T-helper 2 cell (primary cell): ENCODE measurements at places on chromosomes 7 and 10.

DNA sequence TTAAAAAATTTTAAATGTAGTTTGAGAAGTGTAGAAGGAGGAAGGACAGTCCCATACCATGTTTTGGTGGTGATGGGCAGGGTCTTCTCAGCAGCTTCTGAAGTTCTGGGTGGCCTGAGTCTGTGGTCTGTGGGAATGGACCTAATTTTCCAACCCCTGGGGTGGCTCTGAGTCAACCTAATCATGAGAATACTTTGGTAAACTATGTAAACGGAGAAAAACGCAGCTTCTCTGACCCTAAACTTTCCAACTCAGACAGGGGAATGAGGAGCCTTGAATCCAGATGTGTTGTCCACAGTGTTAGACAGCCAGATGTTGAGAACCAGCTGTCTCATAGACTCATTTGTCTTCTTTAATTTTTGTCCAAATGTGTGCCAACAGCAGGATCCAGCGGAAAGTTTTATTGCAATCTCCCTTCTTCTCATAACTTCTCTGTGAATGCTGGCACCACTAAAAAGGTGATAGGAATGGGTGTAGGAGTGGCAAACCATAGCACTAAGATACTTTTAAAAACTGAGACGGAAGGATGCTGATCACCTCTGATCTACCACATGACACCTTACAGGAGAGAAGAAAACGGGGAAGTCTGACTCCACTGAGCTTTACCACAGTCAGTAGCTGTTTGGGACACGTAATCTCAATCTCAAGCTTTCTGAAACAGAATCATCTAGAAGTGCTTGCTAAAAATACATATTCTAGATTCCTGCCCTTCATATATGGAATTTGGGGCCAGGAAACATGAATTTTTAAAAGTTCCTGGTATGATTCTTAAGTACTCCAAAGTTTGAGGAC lies 90.5 kb upstream of the PHYHIPL start:
- DNase-seq = no peak

DNA sequence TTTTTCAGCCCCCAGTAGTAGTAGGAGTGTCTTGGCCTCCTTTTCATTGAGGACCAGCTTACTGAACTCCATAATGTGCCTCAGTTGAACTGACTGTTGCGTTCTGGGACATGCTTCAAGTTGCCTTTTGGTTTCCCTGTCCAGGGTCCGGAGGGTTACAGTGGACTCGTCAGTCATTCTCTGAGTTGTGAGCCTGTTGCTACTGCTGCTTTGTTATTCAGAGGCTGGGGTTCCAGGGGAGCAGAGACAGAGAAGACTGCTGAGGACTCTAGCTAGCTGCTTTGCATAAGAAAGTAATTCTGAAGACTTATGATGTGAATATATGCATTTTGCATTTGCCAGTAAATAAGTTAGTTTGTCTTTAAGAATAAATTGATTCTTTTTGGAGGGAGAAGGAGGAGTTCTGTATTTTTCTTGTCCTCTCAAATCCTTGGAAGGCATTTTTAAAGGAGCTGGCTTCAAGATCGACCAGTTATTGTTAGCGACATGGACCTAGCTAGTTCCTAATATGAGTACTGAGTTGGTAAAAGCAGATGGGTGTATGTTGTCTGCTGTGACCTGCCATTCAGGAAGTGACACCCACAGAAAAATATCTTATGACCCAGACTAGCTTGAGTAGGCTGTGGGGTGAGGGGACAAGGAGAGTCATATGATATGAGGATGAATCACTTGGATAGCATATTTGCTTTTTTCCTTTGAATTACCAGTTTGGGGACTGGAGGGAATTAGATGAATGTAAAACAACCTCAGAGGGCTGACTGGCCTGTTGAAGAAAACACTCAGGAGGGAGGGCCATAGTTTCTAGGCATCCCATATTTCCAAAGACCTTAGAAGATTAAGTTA lies 8.3 kb downstream of the PI4K2A start:
- DNase-seq = peak; percentile 65

DNA sequence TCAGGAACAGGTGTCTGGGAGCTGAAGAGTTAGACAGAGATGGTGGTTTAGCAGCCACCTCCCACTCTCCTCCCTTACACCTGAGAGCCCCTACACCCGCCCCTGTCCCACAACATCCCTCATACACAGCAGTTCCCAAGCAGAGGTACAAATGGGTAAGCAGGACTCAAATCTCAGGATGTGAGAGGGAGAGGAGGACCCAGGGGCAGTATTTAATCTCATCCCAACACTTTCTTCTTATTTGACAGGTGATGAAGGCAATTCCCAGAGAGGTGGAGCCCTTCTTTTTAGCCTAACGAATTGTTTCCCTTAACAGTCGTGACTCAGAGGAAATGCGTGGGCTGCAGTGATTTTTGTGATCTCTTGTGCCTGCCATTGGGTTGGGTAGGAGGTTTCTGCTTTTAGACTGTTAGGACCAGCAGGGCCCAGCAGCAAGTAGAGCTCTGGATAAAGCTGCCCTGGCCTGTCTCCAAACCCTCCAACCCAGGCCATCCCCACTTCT lies 191.3 kb downstream of the HECW1 start:
- DNase-seq = peak; percentile 10

GRCh38 chr10:84340187-84340586 lies 11.8 kb downstream of the CCSER2 start:
- no peak for DNase-seq

GRCh38 chr10:49138361-49138891 lies 4.6 kb upstream of the FAM170B start:
- DNase-seq = no peak

DNA sequence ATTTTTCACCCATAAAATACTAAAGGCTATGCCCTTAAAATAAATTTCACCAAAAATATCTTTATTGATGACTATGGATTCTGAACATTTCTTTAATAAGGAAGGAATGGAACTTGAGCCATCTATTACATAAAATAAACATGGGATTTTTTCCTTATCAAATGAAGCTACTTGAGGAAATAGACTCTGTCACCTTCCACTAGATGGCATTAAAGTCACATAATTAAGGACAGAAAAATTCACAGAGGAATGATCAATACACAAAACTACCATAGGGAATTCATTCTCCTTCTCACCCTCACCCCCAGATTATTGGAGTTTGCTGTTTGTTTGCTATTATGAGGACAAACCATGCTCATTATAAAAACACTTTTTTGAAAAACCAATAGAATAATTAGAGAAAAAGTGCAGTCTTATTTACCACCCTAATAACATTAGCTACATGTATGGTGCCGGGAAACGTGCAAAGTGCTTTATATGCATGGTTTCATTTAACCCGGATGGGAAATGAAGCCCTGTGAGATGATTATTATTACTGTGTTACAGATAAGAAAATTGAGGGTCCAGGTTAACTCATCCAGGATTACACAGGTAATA lies 21.1 kb upstream of the FOXI2 start:
- no peak for DNase-seq

DNA sequence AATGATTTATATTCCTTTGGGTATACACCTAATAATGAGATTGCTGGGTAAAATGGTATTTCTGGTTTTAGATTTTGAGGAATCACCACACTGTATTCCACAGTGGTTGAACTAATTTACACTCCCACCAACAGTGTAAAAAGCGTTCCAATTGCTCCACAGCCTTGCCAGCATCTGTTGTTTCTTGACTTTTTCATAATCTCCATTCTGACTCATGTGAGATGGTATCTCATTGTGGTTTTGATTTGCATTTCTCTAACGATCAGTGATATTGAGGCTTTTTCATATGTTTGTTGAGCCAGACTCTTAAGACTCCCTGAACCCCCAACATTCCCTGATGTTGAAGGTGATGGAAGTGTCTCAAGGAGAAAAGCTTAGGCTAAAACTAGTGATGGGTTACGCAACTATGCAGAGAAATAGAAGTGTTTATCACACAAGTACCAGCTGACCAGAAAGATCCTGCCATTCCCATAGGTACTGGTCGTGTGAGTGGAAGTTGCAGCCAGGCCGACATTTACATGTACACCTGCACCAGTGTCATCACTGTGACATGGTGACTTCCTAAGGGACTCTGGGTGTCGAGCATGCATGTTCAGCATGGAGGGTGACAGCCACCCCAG lies 711.2 kb upstream of the NRP1 start:
- DNase-seq = no peak

DNA sequence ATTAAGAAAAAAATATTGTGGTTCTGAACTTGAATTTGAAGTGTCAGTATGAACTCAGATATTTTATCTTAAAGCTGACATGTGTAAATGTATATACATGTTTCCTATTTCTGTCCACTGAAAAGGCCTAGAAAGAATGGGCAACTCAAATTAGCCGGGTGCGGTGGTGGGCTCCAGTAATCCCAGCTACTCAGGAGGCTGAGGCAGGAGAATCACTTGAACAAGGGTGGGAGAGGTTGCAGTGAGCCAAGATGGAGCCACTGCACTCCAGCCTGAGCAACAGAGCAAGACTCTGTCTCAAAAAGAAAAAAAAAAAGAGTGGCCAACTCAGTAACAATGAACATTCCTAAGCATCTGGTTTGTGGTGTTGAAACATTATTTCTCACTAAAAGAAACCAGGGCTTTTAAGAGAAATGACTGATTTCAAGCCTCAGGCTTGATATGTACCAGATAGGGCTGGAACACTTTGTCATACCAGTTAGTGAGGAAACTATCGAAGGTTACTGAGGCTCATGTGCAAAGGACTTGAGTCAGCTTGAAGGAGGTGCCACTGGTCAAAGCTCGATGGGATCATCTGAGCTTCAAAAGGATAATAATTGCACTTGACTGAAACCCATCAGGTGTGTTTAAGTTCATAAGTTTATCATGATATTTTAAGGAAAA lies 40.5 kb downstream of the AOAH start:
- DNase-seq = no peak

- DNase-seq = no peak
Measured at GRCh38 chr7:40219917-40220316, 85.1 kb downstream of the SUGCT start.

DNA sequence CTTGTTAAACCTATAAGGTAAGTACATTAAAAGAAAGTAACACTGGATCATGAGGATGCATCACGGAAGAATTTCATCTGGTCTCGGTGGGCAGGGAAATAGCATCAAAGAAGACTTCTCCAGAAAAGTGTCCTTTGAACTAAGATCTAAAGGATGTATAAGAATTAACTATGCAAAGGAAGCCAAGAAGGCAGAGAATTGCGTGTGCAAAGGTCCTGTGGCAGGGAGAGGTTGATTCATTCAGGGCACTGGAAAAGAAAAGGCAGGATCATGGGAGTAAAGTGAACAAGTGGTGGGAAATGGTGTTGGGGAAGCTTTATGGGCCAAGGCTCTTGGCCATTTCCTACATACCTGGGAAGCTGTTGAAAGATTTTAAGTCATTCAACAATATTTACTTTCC lies 288.3 kb downstream of the SFMBT2 start:
- DNase-seq = no peak

- peak; percentile 75 for DNase-seq
Measured at GRCh38 chr7:94492601-94493000, 17.0 kb upstream of the CASD1 start.

DNA sequence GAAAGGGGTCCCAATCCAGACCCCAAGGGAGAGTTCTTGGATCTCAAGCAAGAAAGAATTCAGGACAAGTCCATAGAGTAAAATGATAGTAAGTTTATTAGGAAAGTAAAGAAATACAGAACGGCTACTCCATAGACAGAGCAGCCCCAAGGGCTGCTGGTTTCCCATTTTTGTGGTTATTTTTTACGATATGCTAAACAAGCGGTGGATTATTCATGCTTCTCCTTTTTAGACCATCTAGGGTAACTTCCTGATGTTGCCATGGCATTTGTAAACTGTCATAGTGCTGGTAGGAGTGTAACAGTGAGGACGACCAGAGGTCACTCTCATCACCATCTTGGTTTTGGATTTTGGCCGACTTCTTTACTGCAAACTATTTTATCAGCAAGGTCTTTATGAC lies 1033.4 kb downstream of the SORCS3 start:
- DNase-seq = no peak

DNA sequence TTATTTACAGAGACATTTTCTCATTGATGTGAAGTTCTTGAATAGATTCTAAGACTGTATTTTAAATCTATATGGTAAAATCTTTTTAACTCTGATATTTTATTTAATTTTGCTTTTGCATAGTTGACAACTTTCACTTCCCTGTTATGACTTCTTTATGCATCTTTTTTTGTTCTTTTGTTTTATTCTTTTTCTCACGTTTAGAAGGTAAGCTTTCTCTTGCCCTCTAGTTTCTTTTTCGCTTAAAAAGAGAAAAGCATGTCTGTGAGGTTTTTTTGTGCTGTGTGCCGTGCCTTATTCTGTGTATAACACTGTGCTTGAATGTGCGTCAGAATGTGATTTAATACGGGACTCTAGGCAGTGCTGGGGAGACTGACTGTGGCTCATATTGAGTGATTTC lies 74.7 kb downstream of the AP3M1 start:
- DNase-seq = no peak

GRCh38 chr7:35993676-35994606 lies 159.1 kb upstream of the EEPD1 start:
- DNase-seq = no peak

DNA sequence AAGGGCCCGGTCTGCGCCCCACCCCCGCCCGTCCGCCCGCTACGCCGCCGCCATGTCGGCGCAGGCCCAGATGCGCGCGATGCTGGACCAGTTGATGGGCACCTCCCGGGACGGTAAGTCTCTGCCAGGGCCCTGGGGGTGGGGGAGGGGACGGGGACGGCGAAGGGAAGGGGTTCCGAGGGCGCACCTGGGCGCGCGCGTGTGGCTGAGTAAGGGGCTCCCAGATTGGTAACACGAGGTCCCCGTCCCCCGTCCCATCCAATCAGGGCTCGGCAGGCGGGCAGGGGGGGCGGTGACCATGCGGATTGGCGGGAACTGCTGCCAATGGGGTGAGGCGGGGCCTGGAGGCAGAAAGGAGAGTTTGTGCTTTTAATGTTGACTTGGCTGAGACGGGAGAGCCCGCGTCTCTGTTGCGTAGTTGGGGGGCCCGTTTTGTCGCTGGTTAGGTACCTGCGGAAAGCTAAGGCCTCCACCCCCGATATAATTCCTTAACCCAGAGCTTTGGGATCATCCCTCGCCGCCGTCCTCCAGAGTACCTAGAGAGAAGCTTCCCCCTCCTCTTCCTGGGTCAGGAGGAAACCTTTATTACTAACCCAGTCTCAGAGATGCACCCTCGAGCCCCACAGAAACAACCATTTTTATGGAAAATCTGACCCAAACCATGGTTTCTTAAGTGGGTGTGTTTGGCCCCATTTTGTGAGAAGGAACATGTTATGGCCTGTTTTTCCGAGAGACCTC lies 685 bp downstream of the LUC7L2 start:
- peak; percentile 98 for DNase-seq

DNA sequence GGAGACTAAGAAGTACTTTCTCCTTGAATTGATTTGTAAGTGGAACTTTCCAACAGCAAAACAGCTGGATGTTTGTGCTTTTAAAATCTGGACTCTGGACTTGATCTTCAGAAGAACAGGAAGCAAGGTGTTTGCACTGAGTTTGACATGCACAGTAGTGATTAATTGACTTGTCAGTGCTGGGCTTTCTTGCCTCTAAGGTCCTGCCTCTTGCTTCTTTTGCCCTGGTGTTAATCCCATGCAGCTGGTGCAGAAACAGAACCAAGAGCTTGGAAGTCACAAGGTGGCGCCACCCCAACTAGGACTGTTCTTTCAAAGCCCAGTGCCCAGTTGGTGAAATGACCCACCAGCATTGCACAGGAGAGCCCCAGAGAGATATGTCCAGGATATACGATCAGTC lies 66.8 kb upstream of the SEPHS1 start:
- no peak for DNase-seq

GRCh38 chr7:435630-436366 lies 83.8 kb downstream of the PDGFA start:
- DNase-seq = no peak

- no peak for DNase-seq
Measured at GRCh38 chr10:64733980-64734379, 1212.8 kb downstream of the REEP3 start.
